ENCODE measurements at places on chromosomes 11 and 22.

- no peak for DNase-seq
Observed at GRCh38 chr11:15367695-15368094, 253.0 kb downstream of the INSC start.

- DNase-seq, result no peak
Observed at GRCh38 chr11:2912498-2912897, 16.7 kb downstream of the PHLDA2 start.

- DNase-seq, result no peak
Observed at GRCh38 chr11:20360650-20361049, 2.9 kb upstream of the HTATIP2 start.

- DNase-seq, result no peak
Observed at GRCh38 chr11:60847281-60847680, 5.4 kb downstream of the CCDC86 start.

GRCh38 chr11:102177126-102177525 is 66.9 kb downstream of the YAP1 start:
- DNase-seq, result no peak

- DNase-seq, result no peak
Observed at GRCh38 chr11:19559746-19560145, 152.9 kb upstream of the NAV2 start.

GRCh38 chr11:33779849-33780528 is 5.7 kb upstream of the FBXO3 start:
- DNase-seq, result no peak

- no peak for DNase-seq
Observed at GRCh38 chr11:121482231-121483129, 29.7 kb upstream of the SORL1-AS1 start.

DNA sequence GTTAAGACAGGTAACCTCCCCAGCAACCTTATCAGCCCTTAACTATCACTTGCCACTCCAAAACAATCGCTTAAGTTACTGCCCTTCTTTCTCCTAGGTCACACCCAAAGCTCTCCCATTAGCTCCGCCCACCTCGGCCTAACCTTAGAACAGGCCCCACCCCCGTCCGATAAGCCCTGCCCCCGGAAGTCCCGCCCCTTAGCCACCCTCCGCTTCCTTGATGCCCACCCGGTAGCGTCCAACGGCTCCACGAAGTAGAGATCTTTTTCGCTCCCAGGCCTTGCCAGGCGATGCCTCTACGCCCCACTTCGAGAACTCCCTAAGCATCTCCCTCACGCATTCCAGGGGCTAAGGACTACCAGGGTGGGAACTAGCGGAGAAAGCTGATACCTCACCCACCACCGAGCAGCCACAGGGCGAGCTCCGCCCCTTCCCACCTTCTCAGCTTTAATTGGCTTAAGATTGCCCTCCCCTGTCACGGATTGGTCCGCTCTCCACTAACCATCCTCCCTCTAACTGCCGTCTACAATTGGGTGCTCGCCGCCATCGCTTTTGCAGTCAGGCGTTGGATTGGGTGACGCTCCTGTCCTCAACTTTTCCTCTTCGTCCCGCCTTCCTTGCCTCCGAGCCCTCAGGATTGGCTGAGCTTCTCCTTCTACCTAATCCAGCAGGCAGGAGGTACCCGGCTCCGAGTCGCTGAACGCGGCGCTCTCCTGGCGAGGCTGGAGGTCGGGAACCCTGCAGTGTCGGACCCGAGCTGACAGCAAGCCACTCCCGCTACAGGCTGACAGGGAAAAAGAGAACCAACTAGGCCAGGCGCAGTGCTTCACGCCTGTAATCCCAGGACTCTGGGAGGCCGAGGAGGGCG is at the start of gene ZBTB3:
TSS of gene ZBTB3 (minus strand) at position 425 of the 868 bp plus-strand sequence. CDS start 496 bp downstream, outside the sequence.
- DNase-seq, result peak; percentile 91

DNA sequence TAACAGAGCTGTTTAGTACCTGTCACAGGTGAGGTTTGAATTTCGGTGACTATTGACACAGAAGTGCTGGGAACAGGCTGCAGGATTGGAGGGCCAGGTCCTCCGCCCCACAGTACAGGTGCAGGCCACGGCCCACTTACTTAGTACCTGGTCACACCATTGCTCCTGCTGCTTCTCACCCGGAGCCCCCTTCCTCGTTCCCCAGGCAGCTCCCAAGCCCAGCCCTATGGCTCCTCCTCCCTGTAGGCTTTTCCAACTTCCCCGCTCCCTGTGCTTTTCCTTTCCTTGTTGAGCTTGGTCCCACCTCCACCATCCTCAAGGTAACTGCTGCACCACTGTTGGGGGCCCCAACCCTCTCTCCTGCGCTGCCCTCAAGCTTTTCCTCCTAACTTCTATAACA is 27.9 kb upstream of the ANO1 start:
- DNase-seq, result no peak

DNA sequence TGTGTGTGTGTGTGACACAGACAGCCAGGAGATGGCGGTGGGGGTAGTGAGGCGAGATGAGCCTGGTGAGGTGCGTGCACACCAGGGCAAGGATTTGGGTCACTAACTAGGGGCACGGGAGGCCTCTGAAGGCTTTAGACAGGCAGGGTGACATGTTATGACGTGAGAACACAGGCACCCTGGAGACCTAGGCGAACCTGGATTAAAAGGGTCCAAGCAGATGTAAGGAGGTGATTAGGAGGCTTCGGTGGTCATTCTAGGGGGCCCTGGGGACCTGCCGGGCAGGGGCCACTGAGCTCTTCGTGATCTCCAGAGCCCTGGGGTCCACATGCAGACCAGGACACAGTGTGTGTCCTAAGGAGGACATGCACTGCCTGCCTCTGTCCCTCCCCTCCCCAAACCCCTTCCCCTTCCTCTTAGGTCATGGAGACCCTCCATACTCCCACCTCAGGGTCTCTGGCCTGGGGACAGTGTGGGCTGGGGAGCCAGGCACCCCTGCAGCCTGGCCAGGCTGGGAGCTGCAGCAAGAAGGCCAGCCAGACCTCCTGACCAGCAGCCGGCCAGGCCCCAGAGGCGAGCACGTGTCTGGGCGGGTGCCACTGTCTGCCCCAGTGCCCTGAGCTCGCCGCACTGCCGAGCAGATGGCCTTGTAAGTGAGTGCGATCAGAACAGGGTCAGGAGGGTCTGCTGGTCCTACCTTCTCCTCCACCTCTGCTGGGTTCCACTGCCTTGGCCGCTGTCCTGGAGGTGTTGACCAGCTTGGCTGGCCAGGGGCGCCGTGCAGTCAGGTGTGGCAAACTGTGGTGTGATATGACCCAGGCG is 32.1 kb downstream of the IFT27 start:
- DNase-seq, result no peak

DNA sequence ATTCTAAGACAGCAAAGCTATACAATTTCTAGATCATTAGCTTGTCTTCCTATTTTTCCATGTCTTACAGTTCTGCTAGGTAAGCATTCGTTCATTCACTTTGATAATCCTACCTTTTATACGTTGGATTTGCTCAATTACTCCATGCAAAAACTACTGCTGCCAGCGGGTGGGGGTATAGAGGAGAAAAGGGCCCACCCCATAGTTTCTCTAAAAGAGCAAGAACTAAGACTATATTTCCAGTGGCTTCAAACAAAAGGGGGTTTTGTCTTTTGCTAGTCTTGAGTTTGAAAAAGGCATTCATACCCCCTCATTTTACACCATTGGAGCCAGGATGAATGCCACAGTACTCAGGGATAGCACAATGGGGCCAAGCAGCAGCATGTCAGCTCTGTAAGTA is 155.7 kb downstream of the WT1 start:
- DNase-seq, result no peak

GRCh38 chr22:45425101-45425500 is 11.6 kb downstream of the RIBC2 start:
- DNase-seq, result no peak

DNA sequence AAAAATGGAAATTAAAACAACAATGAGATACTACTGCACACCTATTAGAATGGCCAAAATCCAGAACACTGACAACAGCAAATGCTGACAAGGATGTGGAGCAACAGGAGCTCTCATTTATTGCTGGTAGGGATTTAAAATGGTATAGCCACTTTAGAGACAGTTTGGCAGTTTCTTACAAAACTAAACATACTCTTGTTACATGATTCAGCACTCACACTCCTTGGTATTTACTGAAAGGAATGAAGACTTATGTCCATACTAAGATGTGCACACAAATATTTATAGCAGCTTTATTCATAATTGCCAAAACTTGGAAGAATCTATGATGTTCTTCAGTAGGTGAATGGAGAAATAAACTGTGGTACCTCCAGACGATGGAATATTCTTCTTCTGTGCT is 40.8 kb downstream of the PGM2L1 start:
- DNase-seq, result no peak

DNA sequence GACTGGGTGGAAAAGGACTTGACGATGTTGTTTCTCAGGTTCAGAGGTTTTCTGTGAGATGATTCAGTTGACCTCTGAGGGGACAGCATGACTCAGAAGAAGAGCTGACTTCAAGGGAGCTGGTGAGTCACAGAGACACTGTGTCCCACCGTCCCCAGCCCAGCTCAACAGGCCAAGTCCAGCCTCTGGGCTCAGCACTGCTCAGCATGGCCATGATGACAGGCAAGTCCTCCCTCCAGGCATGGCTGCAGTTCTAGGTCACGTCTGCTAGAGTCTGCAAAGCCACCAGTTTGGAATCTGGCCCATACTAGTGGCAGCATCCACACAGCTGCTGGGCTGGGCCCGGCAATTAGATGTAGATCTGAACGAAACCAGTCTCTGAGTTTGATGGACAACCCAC is 12.9 kb downstream of the TRIM29 start:
- DNase-seq, result no peak

- no peak for DNase-seq
Observed at GRCh38 chr22:32735526-32735925, 66.0 kb upstream of the TIMP3 start.

DNA sequence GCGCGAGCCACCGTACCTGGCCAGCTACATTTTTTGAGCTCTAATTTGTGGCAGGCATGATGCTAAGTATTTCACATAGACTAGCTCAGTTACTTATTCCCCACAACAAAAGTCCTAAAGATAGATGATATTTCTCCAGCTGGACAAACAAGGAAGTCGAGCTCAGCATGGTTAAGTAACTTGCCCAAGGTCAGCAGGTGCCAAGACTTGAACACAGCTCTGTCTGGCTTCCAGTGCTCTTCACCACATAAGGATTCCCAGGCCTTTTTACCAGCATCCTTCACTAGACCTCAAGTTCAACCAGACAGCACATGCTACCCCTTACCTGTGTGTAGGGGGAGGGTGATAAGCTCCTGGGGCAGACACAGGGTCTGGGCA is 177.3 kb upstream of the NCAM1 start:
- no peak for DNase-seq

GRCh38 chr11:100887659-100888058 is 200.6 kb downstream of the ARHGAP42 start:
- no peak for DNase-seq

- no peak for DNase-seq
Observed at GRCh38 chr11:133677387-133677786, 145.1 kb upstream of the OPCML start.

GRCh38 chr11:125364121-125364826 is 131.8 kb downstream of the FEZ1 start:
- DNase-seq, result no peak

- no peak for DNase-seq
Observed at GRCh38 chr11:69915501-69916250, 96.5 kb upstream of the FGF3 start.

GRCh38 chr11:69307421-69307820 is 13.5 kb downstream of the MYEOV start:
- DNase-seq, result no peak

GRCh38 chr22:40202225-40202944 is 24.7 kb downstream of the TNRC6B start:
- DNase-seq, result no peak

GRCh38 chr11:128190312-128190711 is 397.0 kb downstream of the ETS1 start:
- no peak for DNase-seq

DNA sequence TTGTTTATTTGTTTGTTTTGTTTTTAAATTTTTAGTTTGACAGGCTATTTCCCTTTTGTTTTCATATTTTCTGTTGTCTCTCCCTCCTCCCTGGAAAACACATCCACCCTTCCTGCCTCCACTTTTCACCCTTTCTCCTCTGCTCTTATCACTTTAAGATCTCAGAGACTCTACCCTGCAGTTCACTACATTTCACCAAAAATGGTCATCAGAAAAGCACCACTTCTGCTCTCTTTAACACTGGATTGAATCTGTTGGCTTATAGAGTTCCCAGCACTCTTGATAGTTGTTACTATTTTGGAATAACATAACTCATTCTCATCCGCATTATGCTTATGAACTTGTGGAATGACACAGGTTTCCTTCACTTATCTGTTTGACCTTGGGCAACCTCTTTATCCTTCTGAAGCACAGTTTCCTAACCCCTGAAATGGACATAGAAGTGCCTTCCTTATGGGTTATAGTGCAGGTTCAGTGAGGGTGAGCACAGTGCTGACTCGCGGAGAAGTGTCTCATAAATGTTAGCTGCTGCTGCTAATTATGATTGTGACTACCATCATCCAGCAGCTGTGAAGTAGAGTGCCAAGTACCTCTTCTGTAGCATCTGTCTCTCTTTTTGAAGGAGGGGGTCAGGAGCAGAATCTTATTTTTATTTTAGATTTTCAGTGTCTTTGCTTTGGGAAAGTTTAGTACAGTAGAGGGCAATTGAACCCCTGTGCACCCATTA is 15.0 kb downstream of the TEAD1 start:
- no peak for DNase-seq

DNA sequence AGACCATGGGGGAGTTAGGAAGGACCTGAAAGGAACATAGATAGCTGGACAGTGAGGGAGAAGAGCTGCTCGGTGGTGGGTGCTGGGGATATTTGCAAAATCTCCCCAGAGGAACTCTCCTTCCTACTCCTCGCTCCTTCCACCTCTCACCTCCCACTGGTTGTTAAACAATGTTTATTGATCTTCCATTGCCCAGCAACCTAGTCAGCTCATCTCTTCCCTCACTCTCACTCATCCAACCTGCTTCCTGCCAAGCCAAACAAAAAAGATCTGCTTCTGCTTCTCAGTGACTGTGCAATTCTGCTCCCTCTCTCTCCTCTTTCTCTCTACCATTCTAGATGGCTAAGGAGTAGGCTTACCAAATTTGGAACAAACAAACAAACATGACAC is 115.0 kb downstream of the SLC1A2 start:
- no peak for DNase-seq

DNA sequence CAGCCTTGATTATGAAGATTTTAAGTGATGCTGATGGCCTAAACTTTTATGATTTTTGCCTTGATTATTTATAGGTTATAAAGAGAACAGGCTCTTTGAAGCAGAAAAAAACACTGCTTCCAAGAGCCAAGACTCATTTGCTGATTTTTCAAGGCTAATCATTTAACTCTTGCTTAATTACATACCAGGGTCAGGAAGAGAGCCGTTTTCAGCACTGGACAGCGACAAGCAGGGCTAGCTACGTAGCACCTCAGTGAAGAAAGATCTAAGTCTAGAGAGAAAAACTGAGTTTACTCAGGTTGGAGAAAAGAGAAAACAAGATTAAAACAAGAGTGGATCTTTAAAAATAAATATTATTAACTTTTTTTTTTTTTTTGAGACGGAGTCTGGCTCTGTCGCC is 615.4 kb upstream of the B3GAT1 start:
- no peak for DNase-seq

DNA sequence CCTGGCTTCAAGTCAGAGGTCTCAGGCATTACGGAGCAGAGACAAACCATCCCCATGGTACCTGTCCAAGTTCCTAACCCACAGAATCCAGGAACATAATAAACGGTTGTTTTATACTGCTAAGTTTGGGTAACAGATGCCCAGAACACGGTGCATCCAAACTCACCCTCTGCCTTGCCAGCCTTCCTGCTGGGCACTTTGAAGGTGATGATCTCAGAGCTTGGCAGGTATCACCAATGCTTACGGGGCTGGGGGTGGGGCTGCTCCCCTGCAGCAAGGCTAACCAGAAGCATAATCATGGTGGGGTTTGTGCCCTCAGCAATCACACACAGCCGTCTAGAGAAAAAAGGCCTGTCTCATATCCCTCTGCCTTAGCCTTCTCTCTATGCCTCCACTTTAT is 27.1 kb downstream of the DKK3 start:
- DNase-seq, result no peak

All from caudate nucleus (tissue), 63 donors.